ENCODE measurements at places on chromosomes 13 and 19. TPM values are rescaled to one million over a fixed set of nuclear protein-coding genes. Genes with fewer than 3 reads are reported as not detected.

Gene AZU1
- not detected for total RNA-seq

Gene ZNF428
- total RNA-seq: 31.0 TPM

DNA sequence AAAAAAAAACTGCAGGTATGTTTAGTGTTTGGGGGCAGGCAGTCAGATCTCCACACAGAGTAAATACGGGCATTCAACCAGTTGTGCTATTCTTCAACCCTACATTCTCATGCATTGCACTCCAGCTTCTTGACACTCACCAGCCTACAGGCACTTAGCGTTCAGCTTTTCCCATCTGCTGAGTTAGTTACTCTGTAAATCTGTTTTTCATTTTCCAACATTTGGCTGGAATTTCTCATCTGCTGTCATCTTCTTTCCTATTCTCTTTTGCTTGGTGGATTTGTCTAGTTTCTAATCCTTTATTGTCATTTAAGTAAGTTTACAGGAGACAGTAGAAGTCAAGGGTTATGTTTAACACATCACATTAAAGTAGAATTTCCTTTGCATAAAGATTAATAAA, 1318.9 kb downstream of the OLFM4 start:
- no peak for DNase-seq

DNA sequence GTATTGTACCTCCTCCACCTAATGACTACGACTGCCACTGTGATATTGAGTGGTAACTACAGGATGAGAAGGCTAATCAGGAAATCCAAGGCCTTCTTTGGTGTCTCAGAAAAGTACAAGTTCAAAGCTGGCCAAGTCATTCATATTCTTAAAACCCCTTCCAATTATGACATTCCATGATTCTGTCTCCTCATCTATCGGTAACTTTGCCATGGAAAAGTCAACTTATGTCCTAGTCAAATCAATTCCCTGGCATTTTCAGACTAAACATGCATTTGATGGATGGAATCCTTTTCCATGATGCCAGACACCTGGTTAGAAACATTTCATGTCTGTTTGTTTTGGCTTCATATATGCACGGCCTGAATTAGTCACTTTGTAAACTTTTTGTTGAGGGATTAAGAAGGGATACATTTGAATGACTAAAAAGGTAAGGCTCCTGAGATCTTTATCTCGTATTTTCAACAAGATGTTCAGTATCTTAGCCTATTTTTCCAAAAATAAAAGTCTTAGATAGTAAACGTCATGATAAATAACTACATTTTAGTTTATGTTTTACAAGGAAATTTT, 186.5 kb downstream of the NHLRC3 start:
- no peak for DNase-seq

- no peak for DNase-seq
These were observed 4.3 kb downstream of the CD37 start for GRCh38 chr19:49339301-49340068.

GRCh38 chr13:97496511-97496910, 62.5 kb downstream of the RAP2A start:
- no peak for DNase-seq

DNA sequence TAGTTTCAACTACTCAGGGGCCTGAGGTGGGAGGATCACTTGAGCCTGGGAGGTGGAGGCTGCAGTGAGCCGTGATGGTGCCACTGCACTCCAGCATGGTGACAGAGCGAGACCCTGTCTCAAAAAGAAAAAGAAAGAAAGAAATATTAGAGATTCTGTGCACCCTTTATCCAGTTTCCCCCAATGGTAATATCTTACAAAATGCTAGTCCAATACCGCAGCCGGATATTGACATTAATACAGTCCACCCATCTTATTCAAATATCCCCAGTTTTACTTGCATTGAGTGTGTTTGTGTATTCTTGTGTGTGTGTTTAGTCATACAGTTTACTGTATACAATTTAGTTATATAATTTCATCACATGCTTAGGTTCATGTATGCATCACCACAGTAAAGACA, 8.6 kb upstream of the IFNL4 start:
- no peak for DNase-seq

DNA sequence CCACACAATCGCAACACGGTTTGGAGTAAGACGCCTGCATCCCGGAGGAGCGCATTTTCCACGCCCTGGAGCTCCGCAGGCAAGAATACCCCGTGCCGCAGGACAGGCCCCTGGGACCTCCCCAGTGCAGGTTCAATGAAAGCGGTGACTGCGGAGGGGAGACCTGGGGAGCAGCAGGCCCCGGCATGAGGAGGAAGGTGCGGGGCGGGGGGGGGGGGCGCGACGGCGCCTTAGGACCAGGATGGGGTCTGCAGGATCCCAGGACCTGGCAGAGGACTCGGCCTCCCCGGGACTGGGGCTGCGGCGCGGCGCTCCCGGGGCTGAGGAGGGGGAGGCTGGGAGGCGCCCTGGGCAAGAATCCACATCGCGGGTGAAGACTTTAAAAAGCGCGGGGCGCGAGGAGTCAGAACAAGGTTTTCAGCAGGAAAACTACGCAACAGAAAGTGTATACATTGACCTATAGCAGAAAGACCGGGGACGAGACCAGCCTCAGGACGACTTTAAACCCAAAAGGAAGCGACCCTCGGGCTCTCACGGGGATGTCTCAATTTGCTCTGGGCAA, 432 bp downstream of the ZNF611 start:
- DNase-seq: no peak

Gene CGB1
- not detected for total RNA-seq

Gene DAZAP1
- 373 TPM for total RNA-seq

Gene KLK12
- not detected for total RNA-seq

Gene CIC
- 48.2 TPM for total RNA-seq

GRCh38 chr13:112686987-112687386, 2.9 kb upstream of the ATP11A start:
- DNase-seq: no peak

- peak; percentile 63 for DNase-seq
These were observed 42.1 kb downstream of the NAA16 start for GRCh38 chr13:41352935-41353840.

DNA sequence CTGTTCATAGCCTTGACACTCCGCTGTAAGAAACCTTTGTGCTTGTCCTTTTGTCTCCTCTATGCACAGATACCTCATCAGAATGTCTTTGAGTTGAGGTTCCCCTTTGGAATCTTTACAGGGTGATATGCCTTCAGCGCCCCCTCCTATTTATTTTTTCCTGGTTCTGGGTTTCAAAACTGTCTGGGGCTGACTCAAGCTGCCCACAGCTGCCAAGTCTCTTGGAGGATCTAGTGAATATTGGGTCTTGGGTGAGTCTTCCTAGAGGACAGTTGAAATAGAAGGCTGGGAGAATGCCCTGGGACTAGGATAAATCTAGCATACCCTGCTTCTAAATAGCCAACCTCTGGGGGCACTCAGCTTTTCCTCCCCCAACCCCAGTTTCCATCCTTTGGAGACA, 930 bp downstream of the ZNF136 start:
- DNase-seq: no peak

Gene RUBCNL
- total RNA-seq: 352 TPM

Gene ZNF45
- 9.7 TPM for total RNA-seq

Gene TUBB4A
- 12.6 TPM for total RNA-seq

DNA sequence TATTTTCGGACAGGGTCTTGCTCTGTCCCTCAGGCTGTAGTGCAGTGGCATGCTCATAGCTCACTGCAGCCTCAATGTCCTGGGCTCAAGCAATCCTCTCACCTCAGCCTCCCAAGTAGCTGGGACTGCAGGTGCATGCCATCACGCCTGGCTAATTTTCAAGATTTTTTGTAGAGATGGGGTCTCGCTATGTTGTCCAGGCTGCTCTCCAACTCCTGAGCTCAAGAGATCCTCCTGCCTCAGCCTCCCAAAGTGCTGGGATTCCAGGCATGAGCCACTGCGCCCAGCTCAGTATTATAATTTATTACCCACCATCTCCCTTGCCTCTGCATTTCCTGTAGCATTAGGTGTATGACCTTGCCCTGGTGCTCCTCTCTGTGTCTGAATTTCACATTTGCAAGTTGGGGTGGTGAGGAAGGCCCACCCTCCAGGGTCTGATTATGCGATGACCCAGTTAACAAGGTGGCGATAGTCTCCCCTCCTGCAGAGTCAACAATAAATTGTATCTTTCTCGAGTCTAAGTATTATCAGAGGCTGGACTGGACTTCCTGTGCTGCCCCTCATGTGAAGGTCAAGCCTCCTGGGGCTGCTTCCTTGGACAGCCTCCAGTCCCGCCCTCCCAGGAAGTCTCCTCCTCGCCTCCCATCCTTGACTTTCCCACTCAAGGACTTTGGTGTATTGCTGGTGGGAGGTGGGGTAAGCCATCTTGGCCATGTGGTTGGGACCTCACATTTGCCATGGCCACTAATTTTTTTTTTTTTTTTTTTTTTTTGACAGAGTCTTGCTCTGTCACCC, 1.5 kb upstream of the TUBB4A start:
- no peak for DNase-seq

- DNase-seq: peak; percentile 39
These were observed 483.2 kb downstream of the DIAPH3 start for GRCh38 chr13:59680429-59681024.

GRCh38 chr13:105763851-105764250, 771.6 kb downstream of the EFNB2 start:
- no peak for DNase-seq

DNA sequence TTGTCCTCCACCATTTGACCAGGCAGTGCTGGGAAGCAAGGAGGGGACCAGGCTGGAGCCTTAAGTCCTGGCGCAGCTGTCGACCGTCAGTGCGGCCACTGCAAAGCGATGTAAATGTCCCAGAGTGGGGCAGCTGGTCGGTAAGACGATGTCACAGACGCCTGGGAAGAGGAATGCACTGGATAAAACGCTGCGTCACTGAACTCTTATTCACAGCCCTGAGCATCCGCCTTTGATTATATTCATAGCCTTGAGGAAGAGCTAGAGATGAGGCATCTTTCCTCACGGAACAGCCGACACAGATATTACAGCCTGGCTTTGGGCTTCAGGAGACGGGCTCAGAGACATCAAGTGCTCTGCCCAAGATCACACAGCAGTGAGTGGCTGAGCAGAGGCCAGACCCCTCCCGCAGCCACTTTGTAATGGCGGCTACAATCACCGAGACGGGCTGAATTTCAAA, 17.6 kb upstream of the TUBGCP3 start:
- DNase-seq: no peak

- no peak for DNase-seq
These were observed 6.6 kb downstream of the ANKRD10 start for GRCh38 chr13:110907951-110908898.

DNA sequence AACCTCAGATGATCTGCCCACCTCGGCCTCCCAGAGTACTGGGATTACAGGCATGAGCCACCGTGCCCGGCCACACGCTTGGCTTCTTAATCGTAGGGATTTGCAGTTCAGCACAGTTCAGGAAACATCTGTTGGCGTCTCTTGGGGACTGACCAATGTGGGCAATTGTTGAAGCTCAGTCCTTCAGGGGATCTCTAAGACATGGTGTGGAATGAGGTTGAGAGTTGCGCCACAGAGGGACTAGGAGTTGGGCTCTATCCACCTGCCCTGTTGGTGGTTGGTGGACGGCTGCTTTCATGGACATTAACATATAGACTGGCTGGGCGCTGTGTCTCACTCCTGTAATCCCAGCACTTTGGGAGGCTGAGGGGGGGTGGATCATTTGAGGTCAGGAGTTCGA, 37.3 kb upstream of the SIN3B start:
- no peak for DNase-seq

- DNase-seq: no peak
These were observed 5.0 kb downstream of the EBI3 start for GRCh38 chr19:4234142-4234861.

- no peak for DNase-seq
These were observed 132.7 kb upstream of the RNF113B start for GRCh38 chr13:98309569-98310335.

- DNase-seq: no peak
These were observed 1.1 kb upstream of the SWSAP1 start for GRCh38 chr19:11373166-11373884.

Gene THSD8
- 42.7 TPM for total RNA-seq

Gene ODAD3
- total RNA-seq: 0.79 TPM

DNA sequence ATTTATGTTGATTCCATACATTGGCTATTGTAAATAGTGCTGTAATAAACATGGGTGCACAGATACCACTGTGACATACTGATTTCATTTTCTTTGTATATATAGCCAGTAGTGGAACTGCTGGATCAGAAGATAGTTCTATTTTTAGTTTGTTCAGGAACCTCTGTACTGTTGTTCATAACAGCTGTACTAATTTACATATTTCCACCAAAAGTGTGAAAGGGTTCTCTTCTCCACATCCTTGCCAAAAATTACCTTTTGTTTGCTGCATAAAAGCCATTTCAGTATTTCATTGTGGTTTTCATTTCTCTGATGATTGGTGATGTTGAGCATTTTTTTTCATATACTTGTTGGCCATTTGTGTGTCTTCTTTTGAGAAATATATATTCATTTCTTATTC, 1962.1 kb downstream of the PCDH9 start:
- DNase-seq: no peak

DNA sequence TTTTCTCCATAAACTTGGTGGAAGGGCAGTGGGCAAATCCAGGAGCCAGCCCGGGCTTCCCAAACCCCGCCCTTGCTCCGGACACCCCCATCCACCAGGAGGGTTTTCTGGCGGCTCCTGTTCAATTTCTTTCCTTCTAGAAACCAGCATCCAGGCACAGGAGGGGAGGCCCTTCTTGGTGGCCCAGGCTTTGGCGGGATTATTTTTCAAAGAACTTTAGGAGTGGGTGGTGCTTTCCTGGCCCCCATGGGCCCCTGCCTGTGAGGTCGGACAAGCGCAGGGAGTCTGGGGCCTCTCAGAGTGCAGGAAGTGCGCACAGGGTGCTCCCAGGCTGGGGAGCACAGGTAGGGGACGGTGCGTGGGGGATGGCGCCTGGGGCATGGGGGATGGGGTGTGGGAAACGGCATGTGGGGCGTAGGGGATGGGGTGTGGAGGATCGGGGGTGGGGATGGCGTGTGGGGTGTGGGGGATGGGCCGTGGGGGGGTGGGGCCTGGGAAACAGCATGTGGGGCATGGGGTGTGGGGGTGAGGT, 396 bp downstream of the F7 start:
- DNase-seq: no peak

GRCh38 chr19:58409010-58409790, 751 bp downstream of the ZNF584 start:
- no peak for DNase-seq

Gene MYBPC2
- 22.2 TPM for total RNA-seq

DNA sequence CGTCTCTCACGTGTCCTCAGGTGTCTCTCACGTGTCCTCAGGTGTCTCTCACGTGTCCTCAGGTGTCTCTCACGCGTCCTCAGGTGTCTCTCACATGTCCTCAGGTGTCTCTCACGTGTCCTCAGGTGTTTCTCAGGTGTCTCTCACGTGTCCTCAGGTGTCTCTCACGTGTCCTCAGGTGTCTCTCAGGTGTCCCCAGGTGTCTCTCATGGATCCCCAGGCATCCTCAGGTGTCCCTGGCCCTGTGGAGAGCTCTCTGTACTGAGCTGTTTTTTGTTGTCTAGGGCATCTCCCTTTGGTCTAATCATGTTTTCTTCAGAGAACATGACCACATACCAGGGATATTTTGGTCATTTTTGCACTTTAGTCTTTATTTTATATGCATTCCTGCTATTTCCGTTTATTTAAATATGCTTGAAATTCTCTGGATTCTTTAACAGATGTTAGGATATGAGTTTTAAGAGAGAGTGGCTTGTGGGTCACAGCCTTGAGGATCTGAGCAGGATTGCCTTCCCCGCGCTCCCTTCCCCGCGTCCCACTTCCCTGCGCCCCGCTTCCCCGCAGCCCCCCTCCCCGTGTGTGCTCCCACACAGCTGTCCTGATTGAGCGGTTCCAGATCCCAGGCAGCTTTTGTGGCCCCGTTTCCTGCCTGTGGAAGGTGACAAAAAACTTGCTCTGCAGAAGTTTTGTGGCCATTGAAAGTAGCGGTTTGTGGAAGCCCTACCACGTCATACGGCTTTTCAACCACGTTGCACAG, 31.9 kb downstream of the ATP4B start:
- no peak for DNase-seq

Measured in OCI-LY7 (cell line).